ENCODE measurements at places on chromosomes 6 and 20. TPM values are rescaled to one million over a fixed set of nuclear protein-coding genes. Genes with fewer than 3 reads are reported as not detected.

Gene SPTLC3
- total RNA-seq, result 10.6 TPM

DNA sequence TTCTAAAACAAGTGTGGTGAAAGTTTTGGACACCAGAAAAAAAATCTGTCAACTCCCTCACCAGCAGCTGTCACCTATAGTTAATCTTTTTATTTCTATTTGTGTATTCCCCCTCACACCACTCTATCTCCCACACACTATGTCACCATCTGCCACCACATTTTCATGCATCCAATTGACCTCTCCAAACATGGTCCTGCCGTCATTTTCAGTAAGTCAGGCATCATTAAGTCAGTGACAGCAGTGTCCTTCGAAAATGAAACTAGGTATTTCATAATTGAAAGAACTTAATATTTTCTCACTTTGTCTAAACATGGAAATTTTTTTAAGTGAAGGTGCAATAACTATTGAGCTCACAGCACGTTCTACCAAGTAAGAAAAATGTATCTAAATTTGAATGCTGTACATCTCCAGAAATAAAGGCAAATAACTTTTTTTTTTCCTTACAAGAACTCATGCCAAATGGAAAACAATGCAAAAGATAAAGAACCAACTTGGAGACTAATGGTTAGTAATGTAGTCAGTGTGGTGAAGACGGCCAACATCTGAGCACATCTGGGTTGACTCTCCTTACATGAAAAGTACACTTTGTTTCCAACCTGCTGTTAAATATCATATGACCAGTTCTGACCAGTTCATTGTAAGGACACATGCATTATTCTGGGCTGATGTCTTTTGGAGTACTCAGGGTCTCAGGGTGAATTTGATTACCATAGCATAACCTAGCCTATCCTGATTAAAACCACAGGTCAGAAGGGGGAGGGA is 623.3 kb upstream of the MANEA start:
- DNase-seq, result no peak

Gene ZNF165
- 8.4 TPM for total RNA-seq

- DNase-seq, result no peak
These were observed 125.9 kb upstream of the MLIP start for GRCh38 chr6:53985366-53985765.

- no peak for DNase-seq
These were observed 115.2 kb downstream of the LY86 start for GRCh38 chr6:6703699-6704098.

Gene CST7
- not detected for total RNA-seq

- DNase-seq, result no peak
These were observed 175.6 kb downstream of the SYNE1 start for GRCh38 chr6:152461556-152461955.
